NCI-H187 (cell line): ENCODE measurements at places on chromosomes 1 and 21.

DNA sequence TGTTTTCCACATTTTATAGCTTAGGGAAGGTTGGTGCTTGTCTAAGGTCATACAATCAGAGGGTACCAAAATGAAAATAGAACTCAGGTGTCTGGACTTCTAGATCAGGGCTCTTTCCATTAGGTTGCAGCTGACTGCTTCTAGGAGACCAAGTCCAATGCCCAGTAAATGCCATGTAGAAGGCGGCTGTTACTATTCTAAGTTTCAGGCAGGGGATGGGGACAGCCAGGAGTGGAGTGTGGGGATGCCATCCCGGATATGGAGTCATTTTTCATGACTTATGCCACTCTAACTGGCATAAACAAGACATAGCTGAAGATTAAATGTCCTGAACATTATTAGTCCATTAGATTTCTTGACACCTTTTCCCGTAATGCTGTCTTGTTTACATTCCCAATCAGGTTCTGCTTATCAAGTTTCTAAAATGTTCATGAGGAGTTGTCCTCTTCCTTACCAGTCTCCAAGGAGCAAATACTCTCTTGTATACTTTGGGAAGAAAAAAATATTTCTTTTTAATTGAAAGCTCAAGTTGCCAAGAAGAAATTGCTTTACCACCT is 31.5 kb downstream of the XCL1 start:
- DNase-seq, result no peak

GRCh38 chr1:28893403-28894102 is 20.8 kb upstream of the EPB41 start:
- no peak for DNase-seq

DNA sequence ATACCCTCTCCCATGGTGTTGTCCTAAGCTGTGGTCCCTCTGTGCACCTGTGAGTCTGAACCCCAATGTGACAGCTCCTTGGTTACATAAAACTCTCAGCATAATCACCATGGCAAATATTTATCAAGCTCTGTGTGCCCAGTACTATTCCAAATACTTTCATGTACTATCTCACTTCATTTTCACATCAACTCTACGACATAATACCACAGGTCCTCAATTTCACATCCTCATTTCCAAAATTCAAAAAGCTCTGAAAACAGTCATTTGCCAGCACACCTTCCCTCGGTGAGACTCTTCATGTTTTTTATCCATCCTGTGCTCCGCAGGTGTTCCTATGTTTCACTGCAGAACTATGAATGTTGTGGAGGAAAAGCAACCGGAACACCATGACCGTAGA is 12.4 kb upstream of the CREG1 start:
- DNase-seq, result no peak

GRCh38 chr1:20224546-20224945 is 38.2 kb upstream of the PLA2G2C start:
- DNase-seq, result no peak

- no peak for DNase-seq
Measured at GRCh38 chr1:247679639-247680038, at the start of gene OR13G1. Gene OR13G1, minus strand, starts transcription at chr1:247679739. Its CDS starts 6,698 bp downstream, at chr1:247673041.

- DNase-seq, result no peak
Measured at GRCh38 chr1:17893891-17894631, 138.9 kb downstream of the ACTL8 start.

DNA sequence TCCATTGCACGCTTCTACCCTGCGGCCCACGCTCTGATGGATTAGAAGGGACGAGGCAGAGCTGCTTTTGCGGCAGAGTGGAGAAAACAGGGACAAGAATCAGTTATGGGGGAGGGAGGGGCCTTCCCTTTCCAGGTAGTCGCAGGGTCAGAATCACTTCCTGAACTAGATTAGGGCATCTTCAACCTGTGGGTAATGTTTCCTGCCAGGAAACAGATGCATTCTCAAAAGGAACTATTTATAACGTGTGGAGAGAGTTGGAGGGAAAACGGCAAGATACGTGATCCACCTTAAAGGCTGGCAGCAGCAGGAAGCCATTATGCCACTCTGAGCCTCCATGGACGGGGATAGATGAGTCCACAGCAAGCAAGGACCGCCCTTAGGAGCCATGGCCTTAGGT is 59.9 kb upstream of the CNTN2 start:
- no peak for DNase-seq

DNA sequence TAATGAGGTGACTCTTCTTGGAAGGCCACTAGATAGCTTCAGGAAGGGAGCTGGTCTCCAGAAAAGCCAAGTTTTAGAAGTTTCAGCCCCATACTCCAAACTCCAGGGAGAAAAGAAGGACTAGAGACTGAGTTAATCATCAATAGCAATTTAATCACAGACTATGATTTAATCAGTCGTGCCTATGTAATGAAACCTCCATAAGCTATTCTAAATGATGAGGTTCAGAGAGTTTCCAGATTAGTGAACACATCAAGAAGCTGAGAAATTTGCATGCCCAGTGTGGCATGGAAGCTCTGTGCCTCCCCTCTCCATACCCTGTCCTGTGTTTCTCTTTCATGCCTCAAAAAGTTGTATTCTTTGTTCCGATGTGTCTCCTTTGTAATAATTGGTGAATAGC is 49.2 kb upstream of the CCDC190 start:
- DNase-seq, result no peak

DNA sequence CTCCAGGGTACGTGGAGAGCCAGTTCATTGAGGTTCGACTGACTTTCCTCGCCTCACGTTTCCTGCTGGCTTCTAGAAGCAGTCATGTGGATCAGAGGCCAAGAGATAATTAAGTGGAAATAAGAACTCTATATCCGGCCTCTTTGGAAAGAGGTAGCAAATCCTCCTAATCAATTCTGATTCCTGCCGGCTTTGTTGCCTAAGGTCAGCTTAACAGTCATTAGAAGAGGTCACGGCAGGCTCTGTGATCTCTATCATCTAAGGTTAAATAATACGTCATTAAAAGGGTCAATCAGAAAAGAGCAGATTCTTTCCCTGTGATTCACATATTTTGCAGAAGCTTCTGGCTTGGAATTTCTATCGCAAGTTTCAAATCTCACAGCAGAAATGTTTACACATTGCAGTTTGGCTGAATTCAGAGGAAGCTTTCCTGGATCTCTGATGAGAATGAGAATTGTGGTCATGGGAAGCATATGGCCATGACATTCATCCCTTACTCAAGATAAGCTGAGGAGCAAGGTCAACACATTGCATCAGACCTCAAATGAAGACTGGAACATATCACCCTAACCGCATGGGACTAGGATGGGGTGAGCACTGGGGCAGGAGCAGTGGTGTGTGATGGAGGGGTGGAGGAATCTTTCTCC is 189.4 kb downstream of the PBX1 start:
- no peak for DNase-seq

DNA sequence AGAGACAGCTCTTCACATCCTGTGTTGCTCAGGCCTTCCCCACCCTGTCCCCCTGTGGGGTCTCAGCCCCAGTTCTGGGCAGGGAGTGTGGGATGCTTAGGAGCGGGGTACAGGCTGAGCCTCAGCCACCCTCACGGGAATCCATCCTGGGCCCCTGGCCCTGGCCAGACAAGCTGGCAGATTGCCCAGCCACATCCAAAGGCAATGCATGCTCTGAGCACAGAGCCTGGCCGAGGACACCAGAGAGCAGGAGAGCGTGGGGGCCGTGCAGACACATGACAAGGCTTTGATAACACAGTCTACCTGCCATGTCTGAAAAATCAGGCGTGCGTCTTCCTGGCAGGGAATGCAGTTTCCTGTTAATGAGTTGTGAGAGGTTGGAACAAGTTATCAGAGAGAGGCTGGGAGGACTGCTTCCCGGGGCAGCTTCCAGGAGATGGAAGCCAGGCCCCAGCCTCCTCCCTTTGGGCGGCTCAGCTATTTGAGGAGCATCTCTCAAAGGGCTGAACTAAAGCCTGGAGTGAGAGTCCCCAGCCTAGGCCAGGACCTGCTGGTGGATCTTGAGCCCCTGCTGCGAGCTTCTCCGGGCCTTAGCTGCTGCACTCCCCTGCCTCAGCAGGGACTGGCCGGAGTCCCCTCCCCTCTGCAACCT is 72.2 kb upstream of the SELENON start:
- no peak for DNase-seq

GRCh38 chr1:12415038-12415466 is 185.2 kb downstream of the VPS13D start:
- DNase-seq, result no peak

GRCh38 chr1:85898861-85899260 is 190.6 kb upstream of the ZNHIT6 start:
- no peak for DNase-seq

GRCh38 chr21:35692311-35692710 is 368.0 kb downstream of the SETD4 start:
- no peak for DNase-seq

DNA sequence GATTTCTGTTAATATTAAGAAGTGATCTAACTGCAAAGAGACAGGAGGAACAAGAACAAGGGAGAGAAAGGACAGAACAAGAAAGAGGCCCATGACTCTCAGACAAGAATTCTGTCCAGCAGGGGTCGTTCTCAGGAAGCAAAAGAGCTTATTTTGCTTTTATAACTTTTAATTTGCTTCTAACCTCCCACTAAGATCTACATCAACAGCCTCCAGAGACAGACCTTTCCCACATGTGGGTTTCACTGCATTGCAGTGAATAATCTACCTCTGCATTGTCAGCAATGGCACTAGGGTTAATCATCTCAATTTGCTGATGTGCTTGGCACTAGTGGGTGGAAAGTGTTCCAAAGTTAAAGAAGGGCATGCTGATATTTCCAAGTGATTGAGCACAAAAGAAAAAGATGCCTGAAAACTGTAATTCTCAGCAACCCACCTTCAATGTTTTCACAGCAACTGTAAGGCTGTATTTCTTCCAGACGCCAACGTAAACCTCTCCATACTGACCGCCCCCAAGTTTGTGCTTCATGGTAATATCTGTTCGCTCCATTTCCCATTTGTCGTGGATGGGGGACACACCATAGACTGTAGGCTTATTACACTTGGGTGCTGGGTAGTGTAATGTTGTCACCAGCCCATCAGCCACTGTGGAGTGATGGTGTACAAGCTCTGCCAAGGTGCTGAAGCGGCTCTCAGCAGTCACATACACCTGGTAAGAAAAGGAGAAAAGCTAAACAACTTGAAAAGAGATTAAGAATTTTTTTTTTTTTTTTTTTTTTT is 39.5 kb downstream of the TOR3A start:
- no peak for DNase-seq

GRCh38 chr1:77051425-77051824 is 167.8 kb downstream of the PIGK start:
- no peak for DNase-seq
